ENCODE measurements at places on chromosomes 6 and 20.

GRCh38 chr20:56451056-56451765 is 17.2 kb upstream of the RTF2 start:
- no peak for DNase-seq

DNA sequence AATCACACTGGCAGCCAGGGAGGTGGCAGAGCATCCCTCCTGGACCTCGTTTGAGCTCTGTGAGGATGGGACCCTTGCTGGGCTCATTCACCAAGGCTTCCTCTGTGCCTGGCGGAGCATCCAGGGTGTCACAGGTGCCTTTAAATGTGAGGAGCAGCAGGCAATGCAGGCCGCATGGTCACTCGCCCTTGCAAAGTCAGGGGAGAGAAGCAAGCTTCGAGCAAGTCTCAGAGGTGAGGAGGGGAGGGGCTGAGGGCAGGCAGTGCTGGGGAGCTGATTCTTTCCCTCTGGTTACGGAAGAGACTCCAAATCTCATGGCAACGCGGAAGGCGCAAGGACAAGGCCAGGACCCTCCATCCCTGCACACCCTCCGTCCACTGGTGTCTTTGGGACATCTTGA is 182.7 kb upstream of the PMEPA1 start:
- no peak for DNase-seq

DNA sequence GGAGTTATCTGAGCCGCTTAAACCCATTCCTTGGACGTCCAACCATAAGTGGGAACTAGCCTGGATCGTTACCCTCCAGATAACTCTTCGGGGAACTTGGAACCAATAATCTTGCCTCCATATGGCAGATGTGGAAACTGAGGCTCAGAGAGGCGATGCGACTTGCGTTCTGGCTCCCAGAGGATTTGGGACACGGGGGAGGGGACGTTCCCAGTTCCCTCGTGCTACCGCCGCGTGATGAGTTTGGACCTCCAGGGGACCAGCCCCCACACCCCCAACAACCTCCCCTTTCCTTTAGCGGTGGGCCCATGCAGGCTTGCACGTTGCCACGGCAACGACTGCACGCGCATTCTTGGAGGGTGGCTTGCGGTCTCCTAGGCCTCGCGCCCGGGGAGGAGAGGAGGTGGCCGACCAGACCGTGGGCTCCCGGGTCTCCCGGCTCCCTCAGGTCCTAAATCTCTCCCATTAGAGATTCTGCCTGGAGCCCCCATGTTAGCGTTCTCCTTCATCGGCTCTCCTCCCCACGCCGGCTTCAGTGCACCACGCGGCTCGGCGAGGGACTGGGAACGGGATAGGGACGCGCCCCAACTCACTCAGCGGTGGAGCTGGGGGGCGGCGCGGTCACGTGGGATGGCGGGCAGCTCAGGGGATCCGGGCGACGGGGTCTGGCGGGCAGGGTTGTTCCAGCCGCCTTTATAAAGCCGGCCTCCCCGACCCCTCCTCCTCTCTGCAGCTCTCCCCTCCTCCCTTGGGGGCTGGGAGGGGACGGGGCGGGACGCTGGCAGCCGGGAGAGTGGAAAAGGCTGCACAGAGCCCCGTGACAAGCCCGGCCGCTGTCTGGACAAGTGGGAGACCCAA is at the start of gene PLTP:
PLTP (minus strand) TSS at position 670 of the 858 bp plus-strand sequence. CDS start 703 bp downstream, outside the sequence.
- peak; percentile 20 for DNase-seq

DNA sequence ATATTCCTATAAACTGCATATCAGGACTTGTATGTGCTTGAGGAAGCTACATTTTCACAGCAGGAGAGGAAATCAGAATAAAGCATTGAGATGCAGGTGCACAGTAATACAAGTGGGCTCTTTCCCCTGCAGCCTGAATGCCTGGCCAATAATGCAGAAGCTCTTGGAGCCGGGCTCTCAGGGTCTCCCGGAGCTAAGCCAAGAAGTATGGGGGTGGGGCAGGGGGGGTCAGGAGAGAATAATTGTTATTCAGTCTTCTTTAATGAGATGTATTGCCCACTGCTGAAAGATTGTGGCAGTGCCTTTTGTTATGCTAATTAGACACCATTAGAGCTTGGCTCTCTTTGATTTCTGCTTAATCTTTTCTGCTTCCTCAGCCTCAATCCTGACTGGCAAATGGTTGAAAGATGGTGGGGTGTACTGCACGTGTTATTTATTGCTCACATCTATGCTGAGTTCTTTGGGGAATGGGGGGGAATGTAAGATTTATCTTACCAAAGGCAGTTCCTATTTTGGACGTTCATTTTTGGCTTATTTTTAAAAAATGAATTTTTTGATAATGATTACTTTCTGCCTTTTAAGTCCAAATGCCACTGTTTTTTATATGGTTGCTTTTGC is 407.6 kb upstream of the SOX4 start:
- no peak for DNase-seq

DNA sequence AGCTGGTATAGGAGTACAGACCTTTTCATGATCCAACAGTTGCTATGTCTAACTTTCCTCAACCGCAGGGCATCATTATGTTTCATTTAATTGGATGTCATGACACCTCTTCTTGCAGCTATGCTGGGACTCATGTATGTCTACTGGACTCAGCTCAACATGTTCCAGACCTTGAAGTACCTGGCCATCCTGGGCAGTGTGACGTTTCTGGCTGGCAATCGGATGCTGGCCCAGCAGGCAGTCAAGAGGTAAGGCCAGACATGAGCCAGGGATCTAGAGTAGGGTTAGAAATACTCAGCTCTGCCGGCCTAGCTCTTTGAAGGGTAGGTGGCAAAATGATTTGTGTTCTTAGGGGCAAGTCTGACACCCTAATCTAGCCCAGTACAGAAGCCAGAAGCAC is 25.2 kb downstream of the GHRH start:
- DNase-seq = no peak

- no peak for DNase-seq
Observed at GRCh38 chr6:21780679-21781078, 187.1 kb downstream of the SOX4 start.

DNA sequence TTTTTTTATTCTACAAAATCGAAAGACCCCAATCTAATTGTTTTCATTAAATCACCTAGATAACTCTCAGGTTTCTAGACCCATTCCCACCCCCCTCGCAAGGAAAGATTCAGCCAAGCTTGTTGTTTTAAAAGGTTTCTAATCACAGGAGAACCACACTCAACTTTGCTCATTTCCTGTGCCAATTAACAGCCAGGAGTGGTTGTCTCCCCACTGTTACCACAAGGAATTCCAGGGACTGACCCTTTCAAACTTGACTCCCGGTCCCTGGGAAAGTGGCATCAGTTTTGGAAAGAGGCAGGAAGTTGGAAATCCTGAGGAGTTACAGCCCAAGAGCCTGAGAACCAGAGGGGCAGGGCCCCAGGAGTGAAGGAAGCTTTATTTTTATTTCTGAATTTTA is 561.3 kb upstream of the JAG1 start:
- no peak for DNase-seq

- no peak for DNase-seq
Observed at GRCh38 chr20:58651559-58651945, 469 bp downstream of the STX16 start.

GRCh38 chr20:13554076-13554475 is 84.7 kb downstream of the TASP1 start:
- no peak for DNase-seq

- DNase-seq = no peak
Observed at GRCh38 chr6:79702691-79703090, 71.6 kb downstream of the SH3BGRL2 start.

DNA sequence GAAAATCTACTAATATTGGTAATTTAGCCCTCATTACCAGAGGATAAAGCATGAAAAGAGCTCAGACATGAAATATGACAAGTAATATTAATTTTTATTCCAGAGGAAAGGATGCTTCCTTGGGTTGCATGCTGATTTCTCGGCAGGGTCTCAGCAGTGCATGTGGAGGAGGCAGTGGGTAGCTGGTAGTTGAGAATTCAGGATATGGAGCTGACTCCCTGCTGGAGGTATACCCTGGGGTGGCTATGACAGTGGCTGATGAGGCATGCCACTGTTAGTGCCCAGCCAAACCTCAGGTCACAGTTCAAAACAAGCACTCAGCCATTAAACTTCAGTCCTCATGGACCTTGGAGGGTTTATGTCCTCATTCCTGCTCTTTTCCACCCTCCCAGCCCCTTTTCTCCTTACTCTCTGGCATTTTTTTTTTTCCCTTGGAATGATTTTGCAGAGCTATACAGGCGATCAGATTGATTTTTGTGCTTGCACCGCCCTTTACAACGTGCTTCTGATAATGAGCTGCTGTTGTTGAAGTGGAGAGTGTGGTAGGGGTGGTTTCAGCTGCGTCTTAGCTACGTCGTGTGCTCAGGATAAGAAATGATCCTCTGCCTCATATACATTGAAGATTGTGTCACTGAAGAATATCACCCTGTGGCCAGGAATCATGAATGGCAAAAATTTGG is 761.9 kb upstream of the MMS22L start:
- no peak for DNase-seq

DNA sequence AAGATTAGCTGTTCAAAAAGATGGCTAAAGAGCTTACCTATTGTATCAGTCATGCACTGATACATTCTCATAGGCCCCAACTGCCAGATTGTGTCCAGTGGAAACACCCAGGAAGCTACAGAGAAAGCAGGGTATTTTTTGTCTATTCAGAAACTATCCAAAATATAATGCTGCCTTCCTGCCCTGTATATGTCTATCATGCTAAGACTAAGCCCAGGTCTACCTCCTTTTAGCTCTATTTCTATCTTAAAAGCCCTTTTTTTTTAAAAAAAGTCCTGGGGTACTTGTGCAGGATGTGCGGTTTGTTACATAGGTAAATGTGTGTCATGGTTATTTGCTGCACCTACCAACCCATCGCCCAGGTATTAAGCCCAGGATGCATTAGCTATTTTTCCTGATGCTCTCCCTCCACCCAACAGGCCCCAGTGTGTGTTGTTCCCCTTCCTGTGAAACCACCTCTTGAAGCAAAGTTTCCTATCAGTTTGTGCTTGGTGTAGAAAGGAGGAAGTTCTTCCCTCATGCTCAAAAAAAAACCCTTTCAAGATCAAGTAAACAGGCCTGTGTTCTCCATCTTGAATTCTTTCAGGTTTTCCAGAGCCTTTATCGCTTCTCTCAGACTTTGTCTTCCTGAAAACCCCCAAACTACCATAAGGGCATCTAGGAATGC is 514 bp downstream of the DEFB129 start:
- DNase-seq = no peak

- no peak for DNase-seq
Observed at GRCh38 chr20:33437141-33437911, 6.2 kb downstream of the SNTA1 start.

GRCh38 chr20:62236766-62237513 is 1.4 kb upstream of the OSBPL2 start:
- no peak for DNase-seq

DNA sequence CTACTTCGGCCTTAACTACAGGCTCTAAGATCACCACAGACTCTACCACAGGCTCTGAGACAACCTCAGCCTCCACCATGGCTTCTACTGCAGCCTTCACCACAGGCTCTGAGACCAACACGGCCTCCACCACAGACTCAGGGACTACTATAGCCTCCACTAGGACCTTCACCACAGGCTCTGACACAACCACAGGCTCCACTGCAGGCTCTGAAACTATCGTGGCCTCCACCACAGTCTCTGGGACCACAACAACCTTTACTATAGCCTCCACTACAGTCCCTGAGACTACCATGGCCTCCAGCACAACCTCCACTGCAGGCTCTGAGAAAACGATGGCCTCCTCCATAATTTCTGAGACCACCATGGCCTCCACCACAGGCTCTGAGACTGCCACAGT is 15.3 kb downstream of the MUC22 start:
- no peak for DNase-seq

GRCh38 chr6:146785001-146785585 is 186.3 kb downstream of the ADGB start:
- no peak for DNase-seq

- DNase-seq = no peak
Observed at GRCh38 chr20:13340088-13340487, 119.0 kb downstream of the ISM1 start.

Data from T-helper 9 cell (primary cell).